ENCODE measurements at places on chromosomes 6 and 20.

- DNase-seq = no peak
These were observed 22.7 kb upstream of the NTSR1 start for GRCh38 chr20:62685781-62686555.

- DNase-seq = no peak
These were observed 582.6 kb upstream of the ZNF337 start for GRCh38 chr20:26279238-26279637.

GRCh38 chr6:145151624-145152023 is 583.7 kb downstream of the EPM2A start:
- no peak for DNase-seq

- DNase-seq = no peak
These were observed 448.6 kb downstream of the PHF3 start for GRCh38 chr6:64084185-64084663.

- DNase-seq = no peak
These were observed 40.6 kb upstream of the NHSL1 start for GRCh38 chr6:138539876-138540275.

- DNase-seq = no peak
These were observed 27.2 kb upstream of the DEFB125 start for GRCh38 chr20:60035-60918.

GRCh38 chr6:52210227-52210626 is 24.1 kb downstream of the IL17A start:
- no peak for DNase-seq

DNA sequence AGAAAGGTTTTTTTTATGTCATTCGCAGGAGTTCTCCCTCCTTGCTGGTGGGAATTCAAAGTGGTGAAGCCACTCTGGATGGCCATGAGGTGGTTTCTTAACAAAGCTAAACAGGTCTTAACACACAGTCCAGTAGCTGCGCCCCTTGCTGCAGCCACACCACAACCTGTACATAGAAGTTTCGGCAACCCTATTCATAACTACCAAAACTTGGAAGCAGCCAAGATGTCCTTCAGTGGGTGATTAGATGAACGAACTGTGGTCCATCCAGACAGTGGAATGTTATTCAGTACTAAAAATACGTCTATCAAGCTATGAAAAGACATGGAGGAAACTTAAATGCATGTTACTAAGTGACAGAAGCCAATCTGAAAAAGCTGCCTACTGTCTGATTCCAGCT is 78.9 kb downstream of the FAM120B start:
- DNase-seq = no peak

- DNase-seq = no peak
These were observed 176.2 kb upstream of the HSF2 start for GRCh38 chr6:122223251-122223650.

DNA sequence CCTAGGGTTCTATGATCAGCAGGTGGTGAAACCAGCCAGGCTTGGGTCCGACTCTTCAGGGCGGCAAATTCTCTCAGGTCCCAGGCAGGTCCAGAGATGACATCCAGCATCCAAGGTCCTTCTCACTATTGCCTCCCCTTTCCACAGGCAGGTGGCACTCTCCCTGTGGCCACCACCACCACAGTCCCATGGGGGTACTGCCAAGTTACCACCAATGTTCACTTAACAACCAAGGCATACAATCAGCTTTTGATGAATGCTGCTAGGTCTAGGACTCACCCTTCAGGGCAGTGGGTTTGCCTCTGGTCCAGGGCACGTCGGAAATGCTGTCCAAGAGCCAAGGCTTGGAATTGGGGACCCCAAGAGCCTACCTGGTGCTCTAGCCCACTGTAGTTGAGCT is 40.4 kb upstream of the UTRN start:
- DNase-seq = no peak

DNA sequence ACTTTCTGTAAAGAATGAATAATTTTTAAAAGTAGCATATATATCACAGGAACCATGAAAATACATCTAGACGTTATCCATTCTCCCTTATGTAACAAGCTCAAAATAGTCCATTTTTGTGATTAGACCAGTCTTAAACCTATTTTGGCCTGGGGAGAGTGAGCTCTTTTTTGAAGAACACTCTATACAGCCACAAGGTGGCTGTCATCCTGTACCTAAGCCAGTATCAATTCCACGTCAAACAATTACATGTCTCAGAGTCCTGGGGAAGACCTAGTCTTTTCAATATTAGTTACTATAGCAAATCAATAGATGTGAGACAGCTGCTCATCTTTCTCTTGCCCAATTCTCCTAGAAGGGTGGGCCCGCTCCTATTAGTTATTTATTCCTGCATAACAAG is 28.4 kb downstream of the FBXO5 start:
- DNase-seq = no peak

DNA sequence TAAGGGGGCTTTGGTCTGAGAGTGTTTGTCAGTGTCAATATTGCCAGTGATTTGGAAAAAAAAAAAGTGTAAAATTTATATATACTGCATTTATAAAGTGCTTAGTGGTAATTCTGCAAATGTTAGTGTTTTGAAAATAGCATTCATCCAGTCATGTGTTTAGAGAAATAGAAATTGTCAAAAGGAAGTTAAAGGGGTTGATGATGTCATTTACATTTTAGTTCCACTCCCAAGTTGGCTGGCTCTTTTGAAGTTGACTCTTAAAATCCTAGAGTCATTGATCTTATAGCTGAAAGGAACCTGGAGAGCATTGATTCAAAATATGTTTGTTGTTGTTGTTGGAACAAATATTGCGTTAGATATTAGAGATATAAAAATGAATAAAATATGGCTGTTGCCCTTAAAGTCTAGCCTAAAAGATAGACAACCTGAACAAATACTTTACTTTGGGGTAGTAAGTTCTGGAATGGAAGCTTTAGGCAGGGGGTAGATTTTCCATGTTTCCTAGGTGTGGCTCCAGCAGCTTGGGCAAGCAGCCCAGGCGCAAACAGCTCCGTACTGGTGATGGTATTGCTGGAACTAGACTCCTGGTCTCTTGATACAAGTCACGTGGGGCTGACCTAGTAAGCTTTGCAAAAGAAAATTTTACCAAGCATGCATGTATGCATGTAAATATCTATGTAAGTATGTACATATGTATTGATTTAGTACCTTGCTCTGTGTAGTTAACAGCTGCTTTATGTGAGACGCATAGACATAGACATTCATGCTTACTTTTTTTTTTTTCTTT is 46.3 kb downstream of the HIVEP1 start:
- no peak for DNase-seq

DNA sequence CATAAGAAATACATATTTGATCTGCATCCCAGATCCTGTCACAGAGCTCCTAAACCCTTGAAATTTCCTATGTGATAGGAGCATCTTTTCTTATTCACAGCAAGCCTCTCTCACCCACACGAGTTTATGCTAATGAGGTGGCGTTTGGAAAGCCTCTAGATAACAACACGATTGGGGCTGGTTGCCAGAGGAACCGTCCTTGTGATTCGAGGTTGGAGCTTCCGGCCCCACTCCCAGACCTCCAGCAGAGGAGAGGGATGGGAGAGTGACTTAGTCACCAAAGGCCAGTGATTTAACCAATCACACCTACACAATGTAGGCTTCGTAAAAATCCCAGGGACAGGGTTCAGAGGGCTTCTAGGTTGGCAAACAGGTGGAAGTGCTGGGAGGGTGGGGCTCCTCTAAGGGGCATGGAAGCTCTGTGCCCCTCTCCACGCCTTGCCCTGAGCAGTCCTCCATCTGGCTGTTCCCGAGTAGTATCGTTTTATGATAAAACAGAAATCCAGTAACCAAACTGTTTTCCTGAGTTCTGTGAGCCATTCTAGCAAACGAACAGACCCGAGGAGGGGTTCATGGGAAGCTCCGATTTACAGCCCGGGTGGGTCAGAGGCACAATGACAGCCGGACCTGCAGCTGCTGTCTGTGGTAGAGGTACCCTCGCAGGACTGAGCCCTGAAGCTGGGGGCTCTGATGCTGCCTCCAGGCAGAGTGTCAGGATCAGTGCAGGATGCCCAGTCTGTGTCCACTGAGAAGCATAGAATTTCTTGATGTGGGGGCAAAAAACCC is 238.1 kb upstream of the ARID1B start:
- no peak for DNase-seq
